ENCODE measurements at places on chromosomes 16 and 17. TPM values are rescaled to one million over a fixed set of nuclear protein-coding genes. Genes with fewer than 3 reads are reported as not detected.

GRCh38 chr17:40418428-40418706 lies 671 bp upstream of the TOP2A start:
- peak overlapping the region; percentile 98 for H3K4me3 ChIP-seq
- no peaks in the 10 kb centered on the region for H3K27me3 ChIP-seq
- H3K36me3 ChIP-seq: no peaks in the 10 kb centered on the region
- peaks cover 16% of the 10 kb centered on the region for H3K4me1 ChIP-seq

DNA sequence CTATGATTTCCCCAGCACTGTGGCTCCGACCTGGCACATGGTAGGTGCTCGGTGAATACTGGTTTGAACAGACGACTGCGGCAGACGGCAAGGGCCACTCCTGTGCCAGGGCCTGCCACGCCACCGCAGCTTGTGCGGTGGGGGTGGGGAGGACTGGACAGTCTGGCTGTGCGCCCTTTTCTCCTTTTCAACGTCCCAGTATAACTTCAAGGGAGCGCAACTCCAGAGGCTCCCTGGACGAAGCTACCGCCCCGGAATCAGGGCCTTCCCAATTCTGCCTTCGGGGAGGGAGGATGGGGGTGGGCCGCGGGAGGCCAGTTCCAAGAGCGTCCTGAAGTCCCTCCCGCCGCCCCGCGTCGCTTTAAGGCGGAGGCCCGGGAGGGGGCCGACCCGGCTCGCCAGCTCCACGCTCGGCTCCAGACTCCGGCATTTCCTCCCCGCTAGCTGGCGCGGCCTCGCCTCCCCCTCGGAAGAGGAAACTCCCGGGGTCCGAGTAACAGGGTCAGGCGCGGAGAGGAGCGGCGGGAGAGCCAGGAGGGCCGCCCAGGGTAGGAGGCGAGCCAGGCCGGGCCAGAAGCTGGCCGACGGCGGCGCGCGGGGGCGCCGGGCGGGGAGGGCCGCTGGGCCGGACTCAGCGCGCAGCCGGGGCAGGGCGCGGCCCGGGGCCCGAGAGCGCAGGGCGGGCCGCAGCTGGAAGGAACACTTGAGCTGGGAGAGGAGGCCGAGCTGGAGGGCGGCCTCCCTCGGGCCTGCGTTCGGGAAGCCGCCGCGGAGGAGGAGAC lies at the start of gene ITPRIPL2:
Gene ITPRIPL2 (plus strand): TSS at position 388 of the 782 bp plus-strand sequence. CDS start 498 bp downstream, outside the sequence.
- no peaks in the 10 kb centered on the region for H3K36me3 ChIP-seq
- peak within 1 kb of the TSS; percentile 70 for H3K4me3 ChIP-seq
- peaks cover 38% of the 10 kb centered on the region for H3K27me3 ChIP-seq
- DNase-seq: peak; percentile 29
- H3K4me1 ChIP-seq: peaks cover 9% of the 10 kb centered on the region

DNA sequence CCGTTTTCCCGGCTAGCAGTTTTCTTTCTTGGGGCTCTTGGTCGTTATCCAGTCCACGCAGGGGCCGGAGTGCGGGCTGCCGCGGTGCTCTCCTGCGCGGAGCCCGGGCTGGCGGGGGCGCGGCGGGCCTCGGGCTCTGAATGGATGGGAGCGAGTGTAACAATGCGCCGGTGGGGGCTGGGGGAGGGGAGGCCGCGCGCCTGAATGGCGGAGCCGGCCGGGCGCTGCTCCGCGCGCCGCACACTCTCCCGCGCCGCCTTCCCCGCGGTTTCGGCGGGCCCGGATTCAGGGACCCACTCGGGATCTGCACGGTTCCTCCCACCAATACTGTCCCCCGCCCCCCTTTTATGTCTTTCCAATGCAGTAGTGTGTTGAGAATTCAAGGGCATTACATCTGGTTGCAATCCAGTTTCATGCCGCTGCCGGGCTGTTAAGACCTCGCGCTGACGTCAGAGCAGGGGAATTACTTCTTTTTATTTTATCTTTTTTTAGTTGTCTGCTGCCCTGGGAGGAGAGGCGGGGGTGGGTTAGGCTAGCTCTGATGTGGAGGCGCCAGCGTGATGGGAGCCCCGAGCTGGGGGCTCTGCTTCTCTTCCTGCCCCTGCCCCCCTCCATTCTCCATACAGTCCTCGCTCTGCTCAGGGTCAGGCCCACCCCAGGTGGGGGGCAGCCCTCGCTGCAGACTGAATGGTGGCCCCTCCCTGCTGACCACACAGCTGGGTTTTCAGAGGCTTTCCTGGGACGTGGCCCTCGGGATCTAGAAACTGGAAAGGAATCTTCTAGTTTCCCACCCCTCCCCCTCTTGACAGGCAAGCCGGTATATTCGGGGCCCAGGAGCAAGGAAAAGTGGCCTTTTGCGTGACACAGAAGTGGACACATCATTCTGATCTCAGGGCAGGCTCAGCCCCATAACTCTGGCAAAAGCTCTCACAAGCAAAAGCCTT lies 1.8 kb downstream of the RAI1 start:
- peak overlapping the region; percentile 98 for H3K27ac ChIP-seq
- H3K36me3 ChIP-seq: peaks cover 2% of the 10 kb centered on the region
- H3K4me3 ChIP-seq: peak overlapping the region; percentile 88
- H3K4me1 ChIP-seq: peaks cover 38% of the 10 kb centered on the region
- H3K27me3 ChIP-seq: no peaks in the 10 kb centered on the region

- peaks cover 15% of the 10 kb centered on the region for H3K27me3 ChIP-seq
- no peaks in the 10 kb centered on the region for H3K36me3 ChIP-seq
- peak; percentile 99 for DNase-seq
- peak overlapping the region; percentile 99 for H3K27ac ChIP-seq
- peaks cover 11% of the 10 kb centered on the region for H3K4me1 ChIP-seq
- H3K4me3 ChIP-seq: peak overlapping the region; percentile 92
Observed at GRCh38 chr16:22190081-22190775, 15.8 kb upstream of the EEF2K start.

- no peaks in the 10 kb centered on the region for H3K36me3 ChIP-seq
- peak; percentile 62 for DNase-seq
- peaks cover under 1% of the 10 kb centered on the region for H3K4me1 ChIP-seq
- peaks cover 19% of the 10 kb centered on the region for H3K27me3 ChIP-seq
- H3K4me3 ChIP-seq: peak overlapping the region; percentile 80
Observed at GRCh38 chr16:21283521-21284289, 5.6 kb upstream of the CRYM start.

GRCh38 chr16:49679095-49679494 lies 176.8 kb downstream of the ZNF423 start:
- no peak overlapping the region for H3K4me3 ChIP-seq
- no peaks in the 10 kb centered on the region for H3K27me3 ChIP-seq
- no peak overlapping the region for H3K27ac ChIP-seq

Gene GRB2
- total RNA-seq: 84.8 TPM

Gene KRTAP3-2
- total RNA-seq: not detected

Gene E4F1
- total RNA-seq: 30.9 TPM

Gene DUS2
- total RNA-seq: 18.8 TPM

Gene PARD6A
- 6.4 TPM for total RNA-seq

Measured in progenitor cell of endocrine pancreas (in vitro differentiated cells).